ENCODE measurements at places on chromosomes 7 and 10. TPM values are rescaled to one million over a fixed set of nuclear protein-coding genes. Genes with fewer than 3 reads are reported as not detected.

COX15 gene
- 29.8 TPM for total RNA-seq

CCDC71L gene
- 13.6 TPM for total RNA-seq

FGL2 gene
- not detected for total RNA-seq

ZNF777 gene
- total RNA-seq, result 22.0 TPM

OPALIN gene
- total RNA-seq, result not detected

GNGT1 gene
- total RNA-seq, result not detected

MMP21 gene
- not detected for total RNA-seq

ARHGEF35 gene
- 0.18 TPM for total RNA-seq

HMX2 gene
- 0.23 TPM for total RNA-seq

AKR1C2 gene
- 3,571 TPM for total RNA-seq

HUS1 gene
- total RNA-seq, result 18.0 TPM

CHCHD2 gene
- total RNA-seq, result 711 TPM

MAGI2 gene
- total RNA-seq, result 0.48 TPM

OR2A42 gene
- total RNA-seq, result not detected
